Left hindlimb (tissue), 1 donor: ENCODE measurements at places on chromosomes 4 and X.
A peak's percentile ranks its signal among the peaks of the same experiment; 100 is the strongest.

GRCh38 chr4:113815826-113816225 lies 54.3 kb upstream of the CAMK2D start:
- DNase-seq = no peak

GRCh38 chr4:47031011-47031678 lies at the start of gene GABRB1:
GABRB1 (plus strand) TSS chr4:47031567.
- peak; percentile 67 for DNase-seq

DNA sequence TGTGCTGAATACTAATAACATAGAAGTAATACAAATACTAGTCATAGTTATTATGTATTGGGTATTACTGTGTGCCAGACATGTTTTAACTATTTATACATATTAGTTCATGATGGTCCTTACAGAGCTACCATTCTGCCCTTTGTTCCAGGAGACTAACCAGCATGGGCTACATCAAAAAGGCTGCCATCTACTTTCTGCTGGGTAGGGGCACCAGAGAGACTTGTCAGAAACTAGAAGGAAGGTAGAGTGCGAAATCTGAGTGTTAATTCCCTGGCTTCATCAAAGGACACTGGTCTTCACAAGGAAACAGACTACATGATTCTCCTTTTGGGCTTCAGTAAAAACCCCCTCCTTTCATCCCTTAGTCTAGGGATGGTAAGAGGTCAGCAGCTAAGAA lies 347.8 kb downstream of the GBA3 start:
- no peak for DNase-seq

GRCh38 chr4:7256984-7257810 lies 64.9 kb downstream of the SORCS2 start:
- DNase-seq = peak; percentile 86

DNA sequence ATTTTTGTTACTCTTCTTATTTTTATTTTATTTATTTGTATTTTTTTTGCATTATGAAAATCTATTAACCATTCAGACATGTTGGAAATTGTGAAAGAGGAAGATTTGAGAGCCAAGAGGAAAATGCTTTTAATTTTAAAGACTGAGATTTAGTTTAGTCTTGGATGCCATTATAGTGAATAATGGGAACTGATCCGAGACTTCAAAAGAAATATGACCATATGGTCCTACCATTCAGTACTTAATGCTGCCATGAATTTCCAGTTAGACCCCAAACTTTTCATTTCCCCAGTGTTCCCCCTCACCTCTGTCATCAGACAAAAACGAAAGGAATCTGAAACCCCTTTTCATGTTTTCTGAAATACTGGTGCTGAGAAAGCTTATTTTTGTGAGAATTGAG lies 95.5 kb downstream of the TENM3 start:
- DNase-seq = no peak

DNA sequence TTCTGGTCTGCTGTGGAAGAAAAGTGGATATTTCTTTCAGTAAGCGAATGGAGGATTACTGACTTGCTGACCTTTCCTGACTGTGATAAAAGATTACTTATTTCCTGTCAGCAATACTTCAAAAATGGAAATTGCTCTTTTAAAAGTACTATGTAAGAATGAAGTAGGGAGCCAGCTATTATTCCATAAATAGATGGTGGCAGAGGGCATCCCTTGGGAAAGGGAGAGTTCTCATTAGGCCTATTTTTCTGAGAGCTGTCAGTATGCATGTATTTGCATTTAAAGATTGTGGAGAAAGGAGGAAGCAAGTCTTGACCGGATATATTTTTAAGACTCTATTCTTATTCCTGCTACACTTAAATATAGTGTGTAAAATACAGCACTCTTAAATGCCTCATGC lies 37.2 kb downstream of the TMEM47 start:
- no peak for DNase-seq

GRCh38 chrX:10077425-10078188 lies 79.2 kb upstream of the CLCN4 start:
- no peak for DNase-seq
